Globus pallidus (tissue), 1 donor: ENCODE measurements at places on chromosomes 7 and 10.

DNA sequence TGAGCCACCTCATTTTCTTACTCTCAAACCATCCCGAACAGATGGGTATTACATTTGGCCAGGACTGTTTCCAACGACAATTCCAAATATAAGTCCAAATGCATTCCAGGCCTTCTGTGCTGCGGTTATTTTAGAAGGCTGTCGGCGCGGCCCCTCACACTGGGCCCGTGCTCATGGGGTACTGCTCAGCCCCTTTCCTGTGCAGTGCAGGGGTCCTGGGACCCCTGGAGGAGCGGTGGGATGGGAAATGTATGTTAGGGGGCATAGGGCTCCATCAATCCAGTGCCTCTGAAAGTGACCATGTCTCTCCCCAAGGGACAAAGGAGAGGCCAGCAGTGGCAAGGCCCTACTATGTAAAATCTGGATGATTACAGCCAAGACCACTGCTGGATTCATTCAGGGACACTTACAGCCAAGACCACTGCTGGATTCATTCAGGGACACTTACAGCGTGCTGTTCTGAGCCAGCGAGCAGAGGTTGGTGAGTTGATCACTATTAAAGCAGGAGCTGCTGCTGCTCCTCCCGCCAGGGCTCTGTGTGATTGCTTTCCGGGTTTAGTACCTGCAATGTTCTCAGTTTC is 66.3 kb downstream of the CHST15 start:
- DNase-seq, result no peak

GRCh38 chr10:123200531-123200930 is 46.3 kb downstream of the BUB3 start:
- no peak for DNase-seq

GRCh38 chr7:138137423-138138171 is 61.3 kb downstream of the AKR1D1 start:
- DNase-seq, result no peak

GRCh38 chr7:51430480-51431086 is 114.0 kb upstream of the COBL start:
- peak; percentile 47 for DNase-seq

DNA sequence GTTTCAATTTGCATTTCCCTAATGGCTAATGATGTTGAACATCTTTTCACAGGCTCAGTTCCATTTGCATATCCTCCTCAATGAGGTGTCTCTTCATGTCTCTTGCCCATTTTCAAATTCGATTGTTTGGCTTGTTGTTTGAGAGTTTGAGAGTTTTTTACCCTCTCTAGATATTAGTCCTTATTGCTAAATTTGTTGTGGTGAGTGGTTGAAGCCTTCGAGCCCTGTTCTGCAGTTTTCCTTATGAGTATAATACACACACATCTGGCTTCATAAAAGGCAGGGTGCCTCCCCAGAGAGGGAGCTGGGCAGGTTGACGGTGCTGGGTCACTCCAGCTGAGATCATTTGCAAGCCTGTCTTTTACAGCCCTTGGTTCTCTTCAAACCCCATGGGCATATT is 65.1 kb downstream of the RGS10 start:
- no peak for DNase-seq
